ENCODE measurements at places on chromosomes 1 and 21.

- no peak for DNase-seq
Measured at GRCh38 chr1:5811419-5811818, 180.8 kb downstream of the NPHP4 start.

GRCh38 chr1:209062863-209063262, 520.7 kb upstream of the CAMK1G start:
- no peak for DNase-seq

DNA sequence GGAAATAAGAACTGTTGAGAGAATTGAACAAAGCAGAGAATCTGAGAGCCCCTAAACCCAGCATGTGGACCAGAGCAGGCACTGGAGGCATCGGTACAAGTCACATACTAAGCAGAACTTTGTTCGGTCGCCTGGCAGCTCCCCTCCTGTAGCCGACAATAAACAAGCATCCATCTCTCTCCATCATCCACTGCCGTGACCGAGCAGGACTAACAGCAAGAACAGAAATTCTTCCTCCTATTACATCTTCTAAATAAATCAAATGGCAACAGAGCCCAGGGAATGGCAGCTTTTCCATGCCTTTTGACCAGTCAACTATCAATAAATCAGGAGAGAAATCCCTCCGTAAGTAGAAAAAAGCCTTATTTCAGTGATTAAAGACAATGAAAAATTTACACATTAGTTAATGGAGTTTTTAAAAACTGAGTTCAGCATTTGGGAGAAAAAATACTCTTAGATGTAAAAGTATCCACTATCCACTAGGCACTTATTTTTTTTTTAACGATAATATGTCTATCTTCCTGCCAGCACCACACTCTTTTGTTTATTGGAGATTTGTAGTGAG, 36.5 kb downstream of the PTPN14 start:
- DNase-seq, result no peak

DNA sequence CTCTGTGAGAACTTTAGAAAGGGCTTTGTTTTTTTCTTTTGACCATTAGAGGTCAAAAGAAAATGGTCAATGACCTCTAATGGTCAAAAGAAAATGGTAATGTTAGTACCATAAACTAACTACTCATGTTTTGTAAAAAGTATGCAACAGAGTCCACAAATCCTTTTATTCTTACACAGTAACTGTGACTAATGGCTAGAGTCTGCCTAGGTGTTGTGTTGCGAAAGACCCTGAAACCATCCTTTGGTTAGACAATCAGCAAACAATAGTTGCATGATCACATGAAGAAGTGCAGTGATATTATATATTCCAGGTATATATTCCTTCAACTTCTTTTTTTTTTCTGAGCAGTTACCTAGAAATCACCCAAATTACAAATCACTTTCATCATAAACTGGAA, 40.9 kb downstream of the NEGR1 start:
- no peak for DNase-seq

- no peak for DNase-seq
Measured at GRCh38 chr1:55131218-55131617, 83.9 kb downstream of the USP24 start.

DNA sequence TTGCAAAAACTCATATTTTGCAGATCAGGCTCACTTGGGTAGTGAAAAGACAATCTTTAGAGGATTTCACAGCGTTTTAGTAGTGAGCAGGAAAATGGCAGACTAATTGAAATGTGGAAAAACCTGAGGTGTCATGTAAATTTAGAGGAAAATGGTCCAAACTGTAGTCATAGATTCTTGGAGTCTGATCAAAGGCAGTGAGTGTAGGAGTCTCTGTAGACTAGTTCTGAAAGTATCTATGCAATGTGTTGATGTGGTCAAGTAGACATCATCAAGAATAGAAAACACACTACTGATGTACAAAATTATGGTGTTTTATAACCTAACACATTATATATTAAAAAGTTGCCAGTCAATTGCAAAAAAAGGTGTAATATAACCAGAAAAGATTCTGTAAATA, 143.2 kb upstream of the C1orf105 start:
- no peak for DNase-seq

DNA sequence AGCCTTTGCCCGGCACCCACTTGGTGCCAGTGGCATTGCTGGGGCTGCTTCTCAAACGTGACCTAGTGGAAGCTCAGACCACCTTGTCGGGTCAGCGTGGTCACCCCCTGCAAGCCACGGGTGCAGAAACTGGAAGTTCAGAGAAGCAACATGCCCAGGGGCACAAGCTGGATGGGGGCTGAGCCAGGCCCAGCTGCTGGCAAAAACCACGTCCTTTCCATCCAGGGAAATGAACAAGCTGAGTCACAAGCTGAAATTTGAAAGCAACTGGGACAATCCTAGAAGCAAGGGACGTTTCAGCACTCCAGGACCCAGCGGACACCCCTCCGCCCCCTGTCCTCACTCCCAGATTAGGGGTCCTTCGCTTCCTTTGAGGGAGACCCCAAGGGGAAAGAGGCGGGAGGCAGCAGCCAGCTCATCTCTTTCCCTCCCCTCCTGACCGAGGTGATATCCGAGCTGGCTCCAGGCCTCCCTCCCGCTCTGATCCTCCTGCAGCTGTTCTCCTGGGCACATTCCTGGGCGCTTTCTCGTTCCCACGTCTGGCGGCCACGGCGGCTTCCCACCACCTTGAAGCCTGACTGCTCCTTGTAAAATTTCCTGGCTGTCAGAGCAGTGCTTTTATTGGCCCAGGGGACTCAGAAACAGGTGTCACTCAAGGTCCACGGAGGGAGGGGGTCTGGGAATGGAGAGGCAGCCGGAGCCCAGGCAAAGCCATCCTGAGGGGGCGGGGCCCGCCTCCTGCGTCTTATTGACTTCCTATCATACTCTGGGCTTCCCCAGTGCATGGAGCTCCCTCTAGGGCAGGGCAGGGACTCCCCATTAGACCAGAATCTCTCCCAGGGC, 62.8 kb downstream of the PAX7 start:
- no peak for DNase-seq

GRCh38 chr1:17586172-17586964, 46.9 kb downstream of the ARHGEF10L start:
- no peak for DNase-seq

GRCh38 chr1:57350610-57351009, 73.2 kb downstream of the DAB1 start:
- no peak for DNase-seq

GRCh38 chr1:167401260-167401873, 117.0 kb downstream of the CD247 start:
- DNase-seq, result peak; percentile 20

GRCh38 chr1:223007935-223008334, 135.1 kb downstream of the TLR5 start:
- no peak for DNase-seq

DNA sequence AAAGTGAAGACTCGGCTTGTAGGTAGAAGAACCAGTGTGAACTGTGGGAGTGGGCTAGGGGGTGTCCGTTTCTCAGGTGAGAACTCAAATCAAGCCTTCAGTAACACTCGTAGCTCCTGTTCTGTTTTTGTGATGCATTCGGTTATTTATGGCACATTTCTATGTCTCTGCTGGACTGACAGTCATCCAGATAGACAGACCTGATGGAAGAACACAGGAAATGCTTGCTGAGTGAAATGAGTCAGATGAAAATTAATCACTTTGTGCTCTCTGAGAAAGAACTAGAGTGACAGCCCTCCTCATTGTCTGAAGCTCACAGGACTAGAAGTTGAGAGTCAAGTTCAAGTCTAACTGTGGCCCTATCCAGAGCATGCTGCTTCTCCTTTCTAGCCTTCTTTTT, 360.1 kb upstream of the PLXNA2 start:
- no peak for DNase-seq

- DNase-seq, result no peak
Measured at GRCh38 chr1:1684031-1684681, 8.4 kb downstream of the SLC35E2B start.

DNA sequence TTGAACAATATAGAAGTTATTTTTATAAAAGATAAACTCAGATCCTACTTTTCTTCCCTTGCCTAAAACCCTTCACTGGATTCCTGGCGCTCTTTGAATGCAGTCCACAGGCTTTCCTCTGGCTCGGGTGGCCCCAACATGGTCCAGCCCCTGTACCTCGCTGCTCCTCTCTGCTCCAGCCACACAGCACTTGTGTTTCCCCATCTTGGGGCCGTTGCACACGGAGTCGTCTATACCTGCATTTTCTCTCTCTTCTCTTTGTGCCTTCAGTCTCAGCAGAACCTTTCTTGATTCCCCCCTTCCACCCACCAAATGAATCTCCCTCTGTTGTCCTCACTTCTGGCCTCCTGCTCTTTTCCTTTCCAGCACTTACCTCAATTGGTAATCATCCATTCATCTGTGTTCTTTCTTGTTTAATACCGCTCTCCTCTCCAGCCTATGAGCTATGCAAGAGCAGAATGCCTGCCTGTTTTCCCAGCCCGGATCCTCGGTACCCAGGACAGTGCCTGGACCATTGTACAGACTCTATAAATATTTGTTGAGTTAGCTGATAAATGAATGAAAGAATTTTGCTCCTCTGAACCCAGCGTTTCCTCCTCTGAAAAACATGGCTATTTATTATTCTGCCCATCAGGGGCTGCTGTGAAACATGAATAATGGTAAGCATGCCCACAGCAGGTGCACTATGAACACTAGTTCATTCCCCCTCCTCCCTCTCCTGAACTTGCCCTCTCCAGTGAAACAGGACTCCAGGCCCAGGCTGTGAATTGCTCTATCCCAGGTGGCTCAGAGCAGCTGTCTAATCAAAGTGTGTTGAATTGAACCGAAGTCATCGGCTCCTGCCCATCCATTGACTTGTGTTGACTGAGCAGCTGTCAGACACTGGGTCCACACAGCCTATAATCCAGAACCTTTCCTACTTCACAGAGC, 266.9 kb downstream of the PTPRU start:
- DNase-seq, result no peak

DNA sequence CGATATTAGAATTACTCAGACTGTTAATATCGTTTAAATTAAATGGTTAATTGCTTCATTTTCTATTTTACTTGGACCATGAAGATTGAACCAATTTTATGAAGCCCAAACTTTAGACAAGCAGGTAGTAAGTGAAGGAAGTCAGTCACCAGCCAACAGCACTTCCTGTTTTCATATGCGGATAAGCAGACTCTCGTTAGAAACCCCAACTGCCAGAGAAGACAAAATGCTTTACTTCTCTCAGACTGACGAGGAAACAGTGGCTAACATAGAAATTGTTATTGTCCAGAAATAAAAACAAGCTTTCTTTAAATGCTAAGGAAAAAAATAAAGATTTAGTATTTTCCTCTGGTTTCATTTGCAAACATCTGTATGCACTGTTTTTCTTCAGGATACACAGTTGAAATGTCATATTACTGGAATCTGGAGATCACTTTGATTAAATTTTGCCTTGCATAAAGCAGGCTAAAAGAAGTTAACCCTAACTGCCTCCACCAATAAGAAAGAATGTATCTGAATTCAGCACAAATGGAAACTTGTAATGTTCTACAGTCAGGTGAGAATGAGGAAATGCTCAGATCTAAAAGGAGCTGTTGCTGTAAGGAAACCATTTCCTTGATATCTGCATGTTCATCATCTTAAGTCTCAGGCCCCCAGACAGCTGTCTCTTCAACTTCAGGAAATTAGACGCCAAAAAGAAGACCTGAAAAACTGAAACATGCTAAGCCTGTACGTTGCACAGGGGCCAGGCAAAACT, 129.8 kb upstream of the SAMSN1 start:
- DNase-seq, result no peak

GRCh38 chr21:40926238-40926637, 79.3 kb upstream of the DSCAM start:
- DNase-seq, result no peak

- no peak for DNase-seq
Measured at GRCh38 chr1:4745560-4745959, 91.2 kb downstream of the AJAP1 start.

GRCh38 chr1:194069168-194069830, 882.9 kb upstream of the B3GALT2 start:
- DNase-seq, result no peak

DNA sequence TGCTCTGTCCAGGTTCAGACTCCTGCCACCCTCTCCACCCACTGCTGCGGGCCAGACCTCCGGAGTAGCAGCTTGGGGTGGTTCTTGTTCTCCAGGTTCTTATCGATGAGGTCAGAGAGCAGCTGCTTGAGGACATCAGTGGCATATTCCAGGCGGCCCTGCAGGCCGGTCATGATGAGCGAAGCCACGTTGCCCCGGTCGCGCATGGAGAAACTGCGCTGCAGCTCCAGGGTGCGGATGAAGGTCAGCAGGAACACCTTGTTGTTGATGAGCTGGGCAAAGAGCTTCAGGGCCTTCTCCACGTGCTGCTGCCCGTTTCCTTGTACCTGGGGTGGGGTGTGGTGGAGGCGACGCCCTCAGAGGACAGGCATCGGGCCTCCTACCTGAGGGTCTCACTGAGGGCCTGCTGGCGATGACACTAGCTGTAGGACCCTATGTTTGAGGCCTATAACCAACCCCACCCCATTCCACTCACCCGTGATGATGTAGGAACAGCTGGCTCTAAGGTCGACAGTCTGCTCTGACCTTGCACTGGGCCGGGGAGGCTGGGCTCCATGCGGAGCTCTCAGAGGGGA, 131.2 kb upstream of the CD34 start:
- DNase-seq, result no peak

- no peak for DNase-seq
Measured at GRCh38 chr1:29164588-29164987, 17.1 kb downstream of the SRSF4 start.

GRCh38 chr1:170670802-170671628, 7.1 kb downstream of the PRRX1 start:
- peak; percentile 49 for DNase-seq

GRCh38 chr1:36590264-36590663, 107.6 kb upstream of the CSF3R start:
- DNase-seq, result no peak

DNA sequence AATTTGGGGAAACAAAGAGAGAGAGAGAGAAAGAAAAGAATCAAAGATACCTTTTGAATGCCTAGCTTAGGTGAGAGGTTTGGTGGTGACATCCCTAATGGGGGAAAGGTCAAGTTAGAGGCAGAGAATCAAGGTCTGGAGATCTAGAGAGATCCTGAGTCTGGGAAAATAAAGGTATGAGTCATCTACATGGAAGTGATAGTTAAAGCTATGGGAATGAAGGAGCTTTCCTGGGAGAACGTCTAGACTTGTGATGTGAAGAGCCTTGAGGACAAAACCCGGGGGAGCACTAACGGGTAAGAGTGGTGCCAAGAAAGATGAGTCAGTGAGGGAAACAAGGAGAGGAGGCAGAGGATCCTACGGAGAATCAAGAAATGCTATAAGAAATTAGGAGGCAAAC, 110.8 kb upstream of the RUNX1 start:
- DNase-seq, result no peak

Measured in progenitor cell of endocrine pancreas (in vitro differentiated cells).